ENCODE measurements at places on chromosomes 13 and 19.
A peak's percentile ranks its signal among the peaks of the same experiment; 100 is the strongest.

DNA sequence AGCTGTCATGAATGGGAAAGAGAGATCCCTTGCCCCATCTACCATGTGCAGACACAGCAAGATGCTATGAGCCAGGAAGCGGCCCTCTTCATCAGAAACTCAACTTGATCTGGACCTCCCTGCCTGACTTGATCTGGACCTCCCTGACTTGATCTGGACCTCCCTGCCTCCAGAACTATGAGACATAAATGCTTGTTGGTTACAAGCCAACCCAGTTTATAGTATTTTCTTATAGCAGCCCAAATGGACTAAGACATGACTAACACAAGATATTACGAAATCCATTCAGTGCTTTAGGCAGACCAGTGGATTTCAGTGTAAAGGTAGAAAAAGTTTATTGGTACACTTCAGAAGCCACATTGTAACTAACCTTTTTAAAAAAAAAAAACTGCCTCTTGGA, 15.6 kb downstream of the PCID2 start:
- no peak for DNase-seq

- no peak for DNase-seq
These were observed 105.8 kb downstream of the COL4A1 start for GRCh38 chr13:110201114-110201513.

GRCh38 chr19:55116859-55117662, at the start of gene PPP1R12C:
Gene PPP1R12C, minus strand, starts transcription at chr19:55117637. Its CDS starts 94 bp downstream, at chr19:55117543.
- DNase-seq: peak; percentile 10

GRCh38 chr13:19960653-19960976, 2.1 kb downstream of the ZMYM2 start:
- no peak for DNase-seq

- DNase-seq: no peak
These were observed 153.1 kb downstream of the LACC1 start for GRCh38 chr13:44032802-44033201.

GRCh38 chr19:58279042-58279924, 528 bp downstream of the ZNF8 start:
- DNase-seq: no peak

All from CD8-positive, alpha-beta memory T cell (primary cell).